ENCODE measurements at places on chromosomes 7 and 10. TPM values are rescaled to one million over a fixed set of nuclear protein-coding genes. Genes with fewer than 3 reads are reported as not detected.

The CALCR gene
- 0.19 TPM for total RNA-seq

The MYOZ1 gene
- total RNA-seq = 0.17 TPM

The ASB15 gene
- not detected for total RNA-seq

The TACC2 gene
- 1.5 TPM for total RNA-seq
